HFFc6 (cell line): ENCODE measurements at places on chromosomes 2 and 18.
A peak's percentile ranks its signal among the peaks of the same experiment; 100 is the strongest.

DNA sequence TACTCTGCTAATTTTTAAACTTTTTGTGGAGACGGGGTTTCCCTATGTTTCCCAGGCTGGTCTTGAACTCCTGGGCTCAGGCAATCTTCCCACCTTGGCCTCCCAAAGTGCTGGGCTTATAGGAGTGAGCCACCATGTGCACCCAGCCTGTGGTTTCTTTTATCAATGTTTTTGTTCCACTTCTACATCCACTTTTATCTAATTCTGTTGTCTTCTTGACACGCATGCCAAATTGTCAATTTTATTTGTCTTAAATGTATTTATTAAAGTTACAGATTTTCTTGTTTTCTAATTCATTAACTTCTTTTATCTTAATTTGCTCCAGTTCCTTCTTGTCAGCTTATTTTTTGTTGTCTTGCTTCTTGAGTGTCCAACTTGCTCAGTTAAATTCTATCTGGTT, 43.8 kb upstream of the ASPRV1 start:
- DNase-seq: no peak

- no peak for DNase-seq
These were observed 12.7 kb upstream of the SMAD4 start for GRCh38 chr18:51017140-51017879.

- DNase-seq: no peak
These were observed 758.7 kb upstream of the FSHR start for GRCh38 chr2:49913025-49913424.

DNA sequence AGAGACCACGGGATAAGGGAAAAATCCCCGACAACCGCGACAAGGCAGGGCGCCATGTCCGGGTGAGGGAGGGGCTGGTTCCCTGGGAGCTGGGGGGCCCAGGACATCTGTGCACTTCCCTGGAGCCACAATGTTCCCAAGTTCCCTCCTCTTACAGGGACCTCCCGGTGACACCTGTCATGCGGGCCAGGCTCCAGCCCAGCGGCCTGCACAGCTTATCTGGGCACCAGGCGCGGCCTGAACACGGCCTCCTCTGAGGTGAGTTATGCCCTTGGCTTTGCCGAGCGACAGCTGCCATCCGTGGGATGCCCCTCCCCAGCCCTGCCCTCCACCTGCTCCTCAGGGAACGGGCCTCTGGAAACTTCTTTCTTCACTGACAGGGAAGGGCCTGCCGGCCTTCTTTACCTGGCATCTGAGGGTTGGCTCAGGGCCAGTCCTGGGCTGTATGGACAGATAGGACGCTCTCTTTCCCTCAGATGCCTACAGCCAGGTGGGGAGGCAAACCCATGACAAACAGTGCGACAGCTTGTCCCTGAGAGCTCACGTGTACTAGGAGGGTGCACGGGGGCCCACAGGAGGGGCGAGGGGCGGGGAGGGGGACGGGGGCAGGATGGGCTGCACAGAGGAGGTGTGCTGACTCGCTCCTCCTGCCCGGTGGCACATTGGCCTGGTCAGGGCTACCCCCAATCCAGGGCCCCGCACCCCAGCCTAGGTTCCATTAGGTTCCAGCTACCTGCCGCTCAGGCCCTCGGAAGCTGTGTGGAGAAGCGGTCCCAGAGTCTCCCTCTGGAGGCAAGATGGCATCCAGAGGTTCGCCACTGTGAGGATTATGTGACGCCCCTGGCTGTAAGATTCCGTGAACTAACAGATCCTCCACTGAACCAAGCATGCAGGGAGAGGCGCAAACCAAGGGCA, 34.9 kb upstream of the HPCAL1 start:
- DNase-seq: no peak

GRCh38 chr2:105403783-105404698, 5.2 kb upstream of the FHL2 start:
- DNase-seq: peak; percentile 95

- peak; percentile 46 for DNase-seq
These were observed 11.3 kb upstream of the TMEM214 start for GRCh38 chr2:27021253-27022049.

DNA sequence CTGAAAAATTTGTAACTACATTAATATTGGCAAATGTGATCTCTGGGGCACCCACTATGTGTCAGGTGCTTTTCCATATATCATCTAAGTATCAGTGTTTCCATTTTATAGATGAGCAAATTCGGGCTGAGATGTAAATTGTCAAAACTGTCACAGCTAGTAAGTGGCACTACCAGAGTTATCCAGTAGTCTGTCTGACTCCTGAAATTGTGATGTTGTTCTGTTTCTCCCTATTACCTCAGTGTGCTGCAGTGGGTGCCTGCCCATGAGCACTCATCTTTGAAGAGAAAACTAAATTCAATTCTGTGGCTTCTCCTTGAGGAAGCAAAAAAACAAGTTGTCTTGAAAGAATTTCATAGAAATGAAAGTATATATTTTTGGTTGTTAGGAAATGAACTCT, 467.4 kb upstream of the FANCL start:
- DNase-seq: no peak

GRCh38 chr2:66432801-66433694, 1.9 kb upstream of the MEIS1 start:
- peak; percentile 96 for DNase-seq

- no peak for DNase-seq
These were observed 45.7 kb downstream of the ITGB1BP1 start for GRCh38 chr2:9377461-9378097.

DNA sequence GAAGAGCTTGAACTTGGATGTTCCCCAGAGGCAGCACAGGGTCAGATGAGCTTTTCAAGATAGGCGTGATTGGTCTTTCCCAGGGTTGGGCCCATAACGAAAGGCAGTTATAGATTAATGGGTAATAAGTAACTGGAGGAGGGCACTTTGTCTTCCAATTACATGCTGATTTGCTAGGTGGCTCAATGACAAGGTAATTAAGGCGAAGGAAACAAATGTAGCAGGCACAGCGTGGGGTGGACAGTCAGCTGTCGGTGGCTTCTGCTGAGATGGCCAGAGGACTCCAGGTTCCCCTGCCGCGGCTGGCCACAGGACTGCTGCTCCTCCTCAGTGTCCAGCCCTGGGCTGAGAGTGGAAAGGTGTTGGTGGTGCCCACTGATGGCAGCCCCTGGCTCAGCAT, at the start of gene UGT1A4:
Gene UGT1A4, plus strand, starts transcription at position 185 of the 400 bp plus-strand sequence. Its CDS starts 85 bp downstream, at position 270.
- DNase-seq: no peak

DNA sequence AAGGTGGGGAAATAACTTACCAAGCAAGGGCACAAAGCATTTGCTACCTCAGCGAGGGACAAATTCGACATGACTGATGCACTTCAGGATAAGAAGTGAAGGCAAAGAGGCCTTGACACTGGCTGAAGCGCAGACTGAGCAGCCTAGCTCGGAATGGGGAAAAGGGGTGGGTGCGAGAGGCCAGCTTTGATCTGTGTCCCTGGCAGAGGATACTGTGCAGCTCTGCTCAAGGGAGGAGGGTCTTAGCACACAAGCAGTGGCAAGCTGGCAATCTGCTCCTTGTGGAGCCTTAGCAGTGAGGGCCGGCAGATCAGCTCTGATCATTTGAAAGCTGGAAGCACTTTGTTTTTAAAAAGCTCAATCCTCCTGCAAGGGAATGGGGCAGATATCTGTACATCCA, 222.3 kb downstream of the ZBTB7C start:
- no peak for DNase-seq

DNA sequence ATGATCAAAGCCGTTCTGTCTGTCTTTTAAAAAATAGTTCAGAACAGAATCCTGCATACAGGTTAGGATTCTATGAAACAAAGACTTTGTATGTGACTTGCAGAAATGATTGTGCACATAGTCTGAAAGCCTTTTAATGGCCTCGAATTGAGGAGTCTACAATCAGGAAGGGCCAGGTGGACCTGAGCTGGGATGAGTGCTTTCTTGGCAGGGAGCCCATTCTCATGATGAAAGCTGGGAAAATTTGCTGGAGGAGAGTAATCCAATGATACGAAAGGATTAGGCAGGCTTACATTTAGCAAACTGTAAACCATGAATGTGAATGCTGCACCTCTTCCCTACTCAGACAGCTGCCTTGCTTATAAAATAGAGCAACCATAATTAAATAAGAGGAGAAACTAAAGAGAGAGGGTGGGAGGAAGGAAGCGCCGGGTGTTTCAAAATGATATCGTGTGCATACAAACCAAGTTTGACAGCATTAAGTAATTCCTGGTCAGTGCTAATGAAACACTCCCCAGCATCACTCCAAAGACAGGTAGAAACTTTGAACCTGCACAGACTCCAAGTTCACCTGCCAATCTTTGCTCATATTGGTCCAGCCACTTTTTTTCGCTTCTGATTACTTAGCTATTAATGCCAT, 23.7 kb upstream of the CXCR4 start:
- DNase-seq: no peak

DNA sequence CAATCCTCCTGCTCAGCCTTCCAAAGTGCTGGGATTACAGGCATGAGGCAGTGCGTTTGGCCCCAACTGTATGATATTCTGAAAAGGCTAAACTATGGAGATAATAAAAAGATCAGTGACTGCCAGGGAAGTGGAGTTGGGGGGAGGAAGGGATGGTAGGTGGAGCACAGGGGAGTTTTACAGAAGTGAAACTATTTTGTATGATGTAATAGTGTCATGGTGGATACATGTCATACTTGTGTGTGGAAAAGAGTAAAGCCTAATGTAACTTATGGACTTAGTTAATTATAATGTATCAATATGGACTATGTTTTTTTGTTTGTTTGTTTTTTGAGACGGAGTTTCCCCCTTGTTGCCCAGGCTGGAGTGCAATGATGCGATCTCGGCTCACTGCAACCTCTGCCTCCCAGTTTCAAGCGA, 2.9 kb upstream of the GGCX start:
- DNase-seq: no peak

GRCh38 chr2:106192752-106193689, 1.1 kb downstream of the UXS1 start:
- peak; percentile 59 for DNase-seq

DNA sequence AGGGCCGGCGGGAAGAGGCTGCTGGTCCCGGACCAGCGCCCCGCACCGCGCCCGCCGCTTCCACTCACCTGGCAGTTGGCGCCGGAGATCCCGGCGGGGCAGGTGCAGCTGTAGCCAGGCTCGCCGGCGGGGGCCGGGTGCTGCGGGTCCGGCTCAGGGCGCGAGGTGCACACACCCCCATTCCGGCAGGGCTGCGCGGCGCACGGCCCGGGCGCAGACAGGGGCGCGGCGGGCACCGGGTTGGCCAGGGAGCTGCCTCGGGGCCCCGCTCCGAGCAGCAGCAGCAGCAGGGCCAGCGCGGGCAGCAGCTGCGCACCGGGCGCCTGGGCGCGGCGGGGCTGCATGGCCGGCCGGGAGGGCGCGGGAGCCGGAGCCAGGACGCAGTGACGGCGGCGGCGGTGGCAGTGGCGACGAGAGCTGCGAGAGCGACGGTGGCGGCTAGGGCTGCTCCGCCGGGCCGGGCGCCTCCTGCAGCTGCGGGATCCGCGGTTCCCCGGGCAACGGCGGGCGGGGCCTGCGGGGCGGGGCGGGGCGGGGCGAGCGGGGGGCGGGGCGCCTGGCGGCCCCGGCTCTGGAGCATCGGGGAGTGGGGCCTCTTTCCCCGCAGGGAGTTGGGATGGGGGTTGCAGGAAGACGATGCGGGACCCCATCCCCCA, at the start of gene DNER:
Gene DNER, minus strand, starts transcription at position 476 of the 656 bp plus-strand sequence. Its CDS starts 132 bp downstream, at position 344.
- DNase-seq: no peak

DNA sequence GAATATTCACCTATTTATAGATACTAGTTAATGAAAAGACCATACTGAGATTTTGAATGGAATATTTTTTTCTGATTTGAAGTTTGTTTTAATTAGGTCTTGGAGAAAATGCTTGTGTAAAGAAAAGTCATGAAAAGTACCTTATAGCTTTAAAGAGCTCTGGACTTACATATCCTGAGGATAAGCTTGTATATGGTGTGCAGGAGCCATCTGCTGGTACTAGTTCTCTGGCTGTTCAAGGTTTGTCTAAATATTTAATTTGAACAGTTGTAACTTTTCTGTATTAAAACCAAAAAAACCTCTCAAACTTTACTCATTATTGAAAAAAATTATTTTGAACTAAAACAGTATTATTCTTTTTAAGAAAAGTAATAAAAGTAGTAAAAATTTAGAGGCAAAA, 50.1 kb downstream of the UBR3 start:
- DNase-seq: no peak

- peak; percentile 4 for DNase-seq
These were observed 748 bp upstream of the ZNF804A start for GRCh38 chr2:184597571-184597991.

DNA sequence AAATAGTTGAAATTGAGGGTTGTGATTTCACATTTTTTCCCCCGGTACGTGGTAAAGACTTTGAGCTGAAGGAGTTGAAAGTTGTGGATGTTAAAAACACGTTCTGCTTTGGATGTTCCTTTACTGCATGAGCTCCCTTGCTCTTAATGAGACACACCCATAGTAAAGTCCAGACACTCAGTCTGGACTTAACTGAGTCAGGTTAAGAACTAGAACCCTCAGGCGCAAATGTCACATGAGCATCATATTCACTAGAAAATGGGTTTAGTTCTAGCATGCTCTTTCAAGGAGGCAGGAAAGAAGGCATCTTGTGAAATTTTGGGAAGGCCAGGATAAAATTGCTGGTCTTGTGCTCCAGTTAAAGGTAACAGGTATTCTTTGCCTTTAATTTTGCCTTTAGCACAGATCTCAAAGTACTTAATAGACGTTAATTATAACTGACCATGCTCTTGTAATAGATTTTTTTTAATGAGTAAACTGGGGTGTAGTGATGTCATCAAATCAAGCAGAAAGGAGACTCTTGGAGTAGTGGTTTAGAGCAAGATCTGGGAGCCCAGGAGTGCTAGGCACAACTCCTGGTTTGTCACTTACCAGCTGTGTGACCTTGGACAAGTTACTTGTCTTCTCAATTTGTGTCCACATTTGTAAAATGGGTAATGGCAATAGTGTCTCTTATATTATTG, 20.6 kb downstream of the ITGA6 start:
- no peak for DNase-seq

DNA sequence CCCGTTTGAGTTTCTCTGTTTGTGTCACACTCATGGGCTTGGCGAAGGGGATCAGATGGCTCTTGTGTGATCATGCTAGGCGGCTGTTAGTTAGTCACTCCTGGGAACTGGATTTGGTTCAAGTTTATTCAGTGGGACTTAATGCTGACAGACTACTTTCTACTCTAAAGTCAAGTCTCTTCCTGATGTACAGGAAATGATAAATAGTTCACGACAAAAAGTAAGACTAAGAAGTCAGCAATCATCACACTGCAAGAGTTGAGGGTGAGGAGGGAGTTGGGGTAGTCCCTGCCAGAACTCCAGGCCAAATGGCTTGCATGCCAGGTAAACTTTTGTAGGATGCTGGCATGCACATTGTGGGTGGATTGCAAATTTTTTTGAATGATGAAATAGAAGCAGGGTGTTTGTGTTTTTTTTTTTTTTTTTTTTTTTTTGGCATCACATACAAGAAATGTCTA, 25.1 kb upstream of the CCL20 start:
- DNase-seq: no peak
